RCC 7860 (cell line): ENCODE measurements at places on chromosomes 4 and X.

- no peak for DNase-seq
Observed at GRCh38 chr4:56976283-56976836, 1.0 kb downstream of the NOA1 start.

DNA sequence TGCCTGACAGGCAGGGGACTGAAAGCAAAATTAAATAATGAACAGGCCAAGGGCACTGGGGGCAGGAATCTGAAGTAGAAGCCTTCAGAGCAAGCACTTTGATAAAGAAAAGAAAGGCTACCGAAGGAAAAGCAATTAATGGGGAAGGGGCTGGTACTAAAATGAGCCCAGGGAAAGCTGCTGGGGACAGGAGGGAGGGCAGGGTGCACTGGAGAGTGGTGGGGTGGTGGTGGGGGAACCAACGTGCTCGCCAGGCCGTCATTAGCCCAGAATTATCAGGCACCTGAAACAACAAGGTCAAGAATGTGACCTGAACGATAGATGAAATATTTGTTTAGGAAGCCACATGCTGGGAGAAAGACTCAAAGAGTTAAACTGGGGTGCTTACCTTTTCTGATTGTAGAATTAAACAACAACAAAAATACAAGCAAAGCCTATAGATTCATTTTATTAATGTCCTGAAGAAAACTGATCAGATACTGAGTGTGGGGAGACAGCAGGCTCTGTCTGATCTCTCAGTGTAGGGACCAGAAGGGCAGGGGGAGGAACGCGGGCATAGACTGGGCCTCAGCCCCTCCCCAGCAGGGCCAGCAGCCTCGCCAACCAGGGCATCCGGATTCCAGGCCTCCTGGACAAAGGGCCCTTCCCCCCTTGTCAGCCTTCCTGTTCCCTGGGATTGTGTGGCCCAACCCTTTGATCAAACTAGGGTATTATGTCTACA is 239.7 kb upstream of the KLF3 start:
- DNase-seq = no peak

DNA sequence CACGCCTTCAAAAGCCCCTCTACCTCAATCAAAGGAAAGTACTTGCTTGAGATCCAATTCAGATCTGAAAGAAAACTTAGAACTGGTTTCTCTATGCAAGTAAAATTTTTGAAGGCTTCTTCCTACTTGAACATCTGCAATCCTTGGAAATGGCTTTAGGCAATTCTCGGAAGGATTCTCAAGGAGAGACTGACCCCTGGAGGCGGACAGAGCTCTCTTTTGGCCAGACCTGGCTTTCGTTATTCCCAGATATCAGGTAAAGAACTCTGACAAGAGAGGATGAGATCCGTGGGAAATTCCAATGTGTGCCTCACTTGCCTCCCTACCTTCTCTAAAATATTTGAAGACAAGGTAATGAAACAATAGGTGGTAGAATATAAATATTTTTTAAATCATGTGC is 670.3 kb upstream of the FAM241A start:
- DNase-seq = no peak

GRCh38 chr4:140742838-140743193 is 13.4 kb downstream of the TBC1D9 start:
- DNase-seq = no peak

DNA sequence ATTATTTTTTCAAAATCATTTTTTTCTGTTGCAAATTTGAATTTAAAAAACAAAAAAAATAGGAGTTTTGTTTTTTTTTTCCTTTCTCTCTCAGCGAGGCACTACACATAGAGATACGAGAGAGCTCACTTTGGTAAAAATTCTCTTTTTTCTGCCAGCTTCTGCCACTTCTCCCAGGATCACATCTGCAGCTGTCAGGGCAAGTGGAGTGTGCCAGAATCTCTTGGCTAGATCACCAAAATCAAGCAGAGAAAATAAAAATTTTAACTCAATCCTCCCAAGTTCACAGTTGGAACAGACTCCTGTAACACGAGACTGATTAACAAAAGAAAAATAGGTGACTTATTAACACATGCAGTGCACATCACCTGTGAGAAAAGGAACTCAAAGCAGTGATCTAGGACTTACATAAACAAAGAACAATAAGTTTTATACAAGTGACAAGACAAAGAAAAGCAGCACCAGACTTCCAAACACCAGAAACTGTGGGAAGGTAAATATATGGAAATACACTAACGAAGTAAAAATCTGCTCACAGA is 213.2 kb upstream of the ZFP42 start:
- DNase-seq = no peak

DNA sequence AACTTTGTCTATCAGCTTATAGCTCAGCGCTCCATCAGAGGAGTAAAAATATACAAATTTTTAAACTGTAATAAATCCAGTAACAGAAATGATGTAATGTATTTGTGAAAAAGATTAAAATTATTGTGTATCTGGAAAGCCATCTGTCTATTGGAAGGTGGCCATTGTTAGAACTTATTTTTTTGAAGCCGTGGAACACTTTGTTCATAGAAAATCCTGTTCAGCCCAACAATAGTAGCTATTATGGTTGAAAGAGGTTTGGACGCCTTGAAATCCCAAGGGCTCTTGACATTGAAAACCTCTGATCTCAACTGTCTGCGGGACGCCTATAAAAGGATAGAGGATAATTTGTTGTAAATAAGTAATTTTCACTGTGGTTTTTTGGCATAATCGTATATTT is 98.3 kb downstream of the RAPGEF2 start:
- DNase-seq = no peak
